ENCODE measurements at places on chromosomes 1 and 21.

DNA sequence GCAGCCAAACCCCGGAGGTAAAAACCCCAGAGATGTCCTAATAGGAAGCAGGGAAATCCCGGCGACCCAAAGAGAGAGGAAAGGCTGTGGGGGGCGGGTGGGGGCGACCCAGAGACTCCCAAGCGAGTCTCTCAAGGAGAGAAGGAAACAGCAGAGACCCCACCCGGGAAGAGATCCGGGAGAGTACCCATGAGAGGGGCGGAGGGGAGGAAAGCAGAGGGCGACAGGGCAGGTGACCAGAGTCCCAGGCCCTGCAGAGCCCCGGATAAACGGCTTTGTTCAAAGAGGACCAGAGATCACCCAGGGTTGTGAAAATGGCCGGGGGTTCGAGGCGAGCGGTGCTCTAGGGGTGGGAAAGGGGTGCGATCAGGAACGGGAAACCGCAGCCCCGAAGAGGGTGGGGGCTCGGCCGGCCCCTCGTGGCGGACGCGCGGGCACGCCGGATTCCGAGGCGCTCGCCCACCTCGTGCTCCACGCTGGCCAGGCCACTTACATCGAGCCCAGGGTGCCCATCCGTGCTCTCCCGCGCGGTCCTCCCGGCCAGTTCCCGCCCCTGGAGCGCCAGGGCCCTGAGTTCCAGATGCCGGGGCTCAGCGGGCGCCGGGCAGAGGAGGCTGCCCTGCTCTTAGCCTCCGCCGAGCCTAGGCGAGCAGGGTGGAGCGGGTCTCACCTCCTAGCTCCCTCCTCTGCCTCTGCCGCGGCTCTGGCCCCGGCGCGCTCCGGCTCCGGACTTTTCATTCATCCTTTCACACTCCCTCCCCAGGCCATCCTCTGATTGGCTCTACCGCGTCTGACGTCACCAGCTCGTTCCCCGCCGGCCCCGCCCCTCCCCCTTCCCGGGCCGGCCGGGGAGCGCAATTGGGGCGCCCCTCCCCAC is 52.3 kb downstream of the RHBG start:
- DNase-seq = no peak

GRCh38 chr1:173409613-173410012 is 67.5 kb upstream of the PRDX6 start:
- no peak for DNase-seq

DNA sequence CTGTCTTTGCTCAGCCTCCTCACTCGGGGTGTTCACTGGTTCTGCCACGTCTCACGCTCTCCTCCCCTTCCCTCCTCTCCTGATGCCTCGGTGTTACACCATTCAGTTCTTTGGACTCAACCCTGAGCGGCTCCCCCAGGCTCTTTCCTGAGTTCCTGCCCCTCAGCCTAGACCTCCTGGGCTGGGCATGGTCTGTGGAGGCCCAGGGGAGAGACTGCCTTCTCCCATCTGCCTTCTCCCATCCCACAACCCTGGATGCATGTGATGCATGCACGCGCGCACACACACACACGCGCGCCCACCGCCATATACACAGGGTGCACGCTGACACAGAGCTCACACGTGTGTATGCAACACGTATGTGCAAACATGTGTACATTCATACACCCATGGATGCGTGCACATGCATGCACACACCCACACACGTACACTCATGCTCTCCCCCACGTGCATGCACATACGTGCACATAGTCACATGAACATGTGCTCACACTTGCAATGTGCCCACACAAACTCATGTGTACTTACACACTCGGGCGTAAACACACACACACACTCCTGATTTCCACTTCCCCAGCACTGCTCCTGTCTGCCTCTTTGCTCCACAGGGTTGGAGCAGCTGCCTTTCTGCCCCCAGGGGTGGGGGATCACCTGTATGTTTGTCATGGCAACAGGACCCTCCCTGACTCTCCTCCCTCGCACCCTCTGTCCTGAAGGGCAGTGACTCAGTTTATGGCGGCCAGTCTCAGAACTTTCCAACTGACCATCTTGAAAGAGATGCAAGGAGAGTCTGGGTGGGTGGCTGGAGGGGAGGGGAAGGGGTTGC is 59.0 kb downstream of the HUNK start:
- no peak for DNase-seq

DNA sequence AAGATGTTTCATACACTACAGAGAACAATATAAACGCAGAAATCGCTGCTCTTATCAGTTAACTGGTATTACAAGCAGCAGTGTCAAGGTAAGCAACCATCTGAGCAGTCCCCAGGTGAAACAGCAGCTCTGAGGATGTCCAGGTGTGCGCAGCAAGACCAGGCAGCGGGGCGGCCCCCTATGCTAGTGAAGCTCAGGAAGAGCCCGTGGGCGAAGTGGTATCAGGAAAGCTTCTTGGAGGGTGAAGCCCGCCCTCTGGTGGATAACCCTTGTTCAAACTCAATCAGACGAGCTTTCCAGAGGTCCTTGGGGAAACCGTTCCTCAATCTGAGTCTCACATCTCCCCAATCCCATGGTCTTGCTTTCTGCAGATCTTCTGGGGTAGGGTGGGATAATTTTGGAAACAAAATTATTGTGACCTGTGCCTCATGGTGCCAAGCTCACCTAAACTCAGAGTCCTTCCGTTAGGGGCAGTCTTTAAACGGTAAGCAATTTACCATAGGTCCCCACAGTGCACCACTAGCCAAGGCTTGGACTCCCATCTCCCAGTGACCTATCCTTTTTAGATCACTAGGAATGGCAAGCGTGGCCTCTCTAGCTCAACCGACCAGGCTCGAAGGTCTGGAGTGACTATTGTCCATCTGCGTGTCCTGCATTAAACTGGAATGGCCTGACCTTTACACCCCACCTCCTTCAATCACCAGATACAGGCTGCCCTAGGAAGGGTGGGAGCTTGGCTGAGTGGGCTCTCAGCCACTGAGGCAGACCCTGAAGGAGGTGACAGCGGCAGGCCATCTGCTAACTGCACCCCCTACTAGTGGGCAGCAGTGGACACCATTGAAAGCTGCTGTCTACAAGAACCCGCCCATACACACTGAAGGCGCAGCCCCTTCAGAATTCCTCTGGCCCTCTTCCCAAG is 13.6 kb upstream of the FAM110D start:
- peak; percentile 57 for DNase-seq

DNA sequence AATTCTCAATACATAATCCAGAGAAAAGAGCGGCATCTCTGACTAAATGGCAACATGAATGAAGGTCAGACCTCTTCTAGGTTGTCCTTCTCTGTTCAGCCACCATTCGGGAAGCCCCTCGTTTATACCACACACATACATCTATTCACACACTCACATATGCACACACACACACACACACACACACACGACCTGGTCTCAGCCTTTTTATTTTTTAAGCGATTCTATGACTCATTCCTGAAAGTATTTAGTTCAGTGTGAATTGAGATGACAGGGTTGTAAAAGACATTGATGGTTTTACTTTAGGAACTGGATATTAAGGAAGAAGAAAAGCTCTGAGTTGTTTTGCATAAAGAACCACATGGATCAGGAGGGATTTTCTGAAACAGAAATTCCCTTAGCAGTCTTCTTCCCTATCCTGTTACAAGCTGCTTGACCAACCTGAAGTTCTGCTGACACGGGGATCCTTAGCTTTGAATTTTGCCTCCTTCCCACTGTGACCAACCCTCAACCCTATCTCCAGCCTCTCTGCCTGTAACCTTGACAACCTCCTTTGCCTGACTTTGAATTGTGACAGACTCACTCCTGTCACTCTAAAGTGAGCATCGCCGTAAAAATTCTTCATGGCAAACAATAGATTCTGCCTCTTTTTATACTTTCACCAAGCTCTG is 383.1 kb upstream of the ESRRG start:
- DNase-seq = no peak

DNA sequence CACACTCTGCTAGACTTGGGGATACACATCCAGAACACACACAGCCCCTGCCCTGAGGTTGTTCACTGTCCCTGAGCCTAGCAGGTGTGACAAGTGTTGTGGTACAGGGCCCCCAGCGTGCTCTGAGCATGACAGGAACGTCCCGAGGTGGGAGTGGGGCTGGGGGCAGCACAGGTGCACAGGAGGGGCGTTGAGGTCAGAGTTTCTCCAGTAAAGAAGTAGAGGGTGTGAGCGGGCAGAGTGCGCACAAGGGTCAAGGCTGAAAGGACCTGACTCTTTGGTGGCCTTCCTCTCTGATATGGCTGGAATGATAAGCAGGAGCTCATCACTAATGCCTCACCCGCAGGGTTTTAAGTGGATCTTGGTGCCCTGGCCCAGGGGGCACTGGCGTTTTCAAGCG is 1.3 kb upstream of the FALEC start:
- no peak for DNase-seq

DNA sequence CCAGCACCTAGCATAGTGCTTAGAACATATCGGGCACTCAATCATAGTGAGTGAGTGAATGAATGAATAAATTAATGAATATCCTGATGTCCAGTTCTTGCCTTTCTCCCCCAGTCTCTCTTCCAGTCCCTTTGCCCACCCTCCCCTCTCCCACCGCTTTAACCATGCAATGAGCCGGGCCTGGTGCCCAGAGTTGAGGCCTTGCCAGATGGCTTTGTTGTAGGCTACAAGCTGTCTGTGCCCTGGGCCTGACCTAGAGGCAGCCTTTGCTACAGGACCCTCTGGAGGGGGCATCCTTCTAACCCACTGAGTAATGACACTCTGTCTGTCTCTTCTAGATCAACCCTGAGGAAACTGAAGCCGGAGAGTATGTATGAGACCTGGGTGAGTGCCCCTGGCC is 6.9 kb downstream of the CASQ1 start:
- no peak for DNase-seq

GRCh38 chr1:36570478-36571060 is 87.9 kb upstream of the CSF3R start:
- no peak for DNase-seq

DNA sequence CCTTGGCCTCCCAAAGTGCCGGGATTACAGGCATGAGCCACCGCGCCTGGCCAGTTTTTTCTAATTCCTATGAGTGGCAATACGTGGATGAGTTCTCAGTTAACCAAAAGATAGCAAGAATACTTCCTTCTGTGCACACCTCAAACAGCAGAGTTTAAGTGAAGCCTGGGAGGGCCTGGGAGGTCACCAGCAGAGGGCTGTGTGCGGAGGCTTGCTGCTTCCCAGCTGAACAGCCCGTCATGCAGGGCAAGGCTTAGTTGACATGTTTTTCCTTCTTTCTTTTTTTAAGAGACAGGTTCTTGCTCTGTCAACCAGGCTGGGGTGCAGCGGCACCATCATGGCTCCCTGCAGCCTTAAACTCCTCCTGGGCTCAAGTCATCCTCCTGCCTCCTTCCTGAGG is 17.8 kb downstream of the GNG4 start:
- no peak for DNase-seq

- no peak for DNase-seq
Observed at GRCh38 chr21:17527711-17528110, 14.9 kb downstream of the CXADR start.

DNA sequence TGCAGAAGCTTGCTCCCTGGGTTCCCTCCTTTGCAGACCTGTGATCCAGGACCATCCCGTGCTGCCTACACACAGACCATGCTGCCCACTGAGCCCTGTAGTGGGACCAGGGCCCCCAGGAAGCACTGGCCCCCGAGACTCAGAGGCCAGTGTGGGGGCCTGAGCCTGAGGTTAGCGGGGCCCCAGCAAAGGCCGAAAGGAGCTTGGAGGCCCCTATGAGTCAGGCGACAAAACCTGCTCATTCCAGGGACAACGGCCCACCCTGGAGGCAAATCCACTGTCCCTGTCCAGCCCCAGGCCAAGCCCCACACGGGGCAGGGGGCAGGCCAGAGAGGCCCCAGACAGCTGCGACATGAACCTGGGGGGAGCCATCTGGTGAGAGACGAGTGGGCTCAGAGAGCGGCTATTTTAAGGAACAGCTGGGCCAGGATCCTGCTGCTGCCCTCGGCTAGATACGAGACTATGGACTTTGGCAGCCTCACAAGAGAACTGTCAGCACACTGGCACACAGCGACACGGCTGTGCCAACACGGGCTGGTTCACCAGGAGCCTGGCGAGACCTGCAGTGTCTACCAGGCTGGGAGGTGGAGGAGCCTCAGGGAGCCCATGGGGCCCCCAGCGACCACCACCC is 74.7 kb downstream of the ARHGEF16 start:
- DNase-seq = no peak

- no peak for DNase-seq
Observed at GRCh38 chr1:101006553-101006952, 19.0 kb downstream of the DPH5 start.
